ENCODE measurements at places on chromosomes 16 and 17.

DNA sequence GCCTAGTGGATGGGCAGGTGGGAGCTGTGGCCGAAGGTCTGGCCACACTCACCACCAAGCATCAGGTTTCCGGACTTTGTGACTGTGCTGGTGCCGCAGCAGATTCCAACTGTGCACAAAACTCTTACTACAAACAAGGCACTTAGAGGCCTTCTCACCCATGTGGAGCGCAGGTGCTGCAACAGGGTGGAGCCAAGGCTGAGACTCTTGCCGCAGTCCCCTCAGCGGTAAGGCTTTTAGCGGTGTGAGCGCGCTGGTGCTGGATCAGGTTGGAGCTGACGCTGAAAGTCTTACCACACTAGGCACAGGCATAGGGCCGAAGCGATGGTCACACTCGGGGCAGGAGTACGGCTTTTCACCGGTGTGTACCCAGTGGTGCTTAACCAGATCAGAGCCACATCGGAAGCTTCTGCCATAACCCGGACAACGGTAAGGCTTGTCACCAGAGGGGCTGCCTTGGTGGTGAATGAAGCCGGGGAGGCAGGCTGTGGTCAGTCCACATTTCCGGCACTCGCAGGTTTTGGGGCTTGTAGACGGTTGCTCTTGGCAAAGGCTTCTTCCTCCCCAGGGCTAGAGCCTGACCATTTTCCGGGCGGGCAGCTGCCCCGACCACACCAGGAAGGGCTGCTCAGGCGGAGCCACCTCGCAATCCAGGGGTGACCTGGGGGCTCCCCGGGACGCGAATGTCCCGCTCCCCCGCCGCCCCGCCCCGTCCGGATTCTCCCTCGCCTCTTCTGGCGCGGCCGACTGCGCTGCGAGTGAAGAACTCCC lies 1.0 kb upstream of the ARMC5 start:
- DNase-seq, result peak; percentile 95

GRCh38 chr16:77009453-77009852 lies 181.5 kb upstream of the MON1B start:
- DNase-seq, result no peak

DNA sequence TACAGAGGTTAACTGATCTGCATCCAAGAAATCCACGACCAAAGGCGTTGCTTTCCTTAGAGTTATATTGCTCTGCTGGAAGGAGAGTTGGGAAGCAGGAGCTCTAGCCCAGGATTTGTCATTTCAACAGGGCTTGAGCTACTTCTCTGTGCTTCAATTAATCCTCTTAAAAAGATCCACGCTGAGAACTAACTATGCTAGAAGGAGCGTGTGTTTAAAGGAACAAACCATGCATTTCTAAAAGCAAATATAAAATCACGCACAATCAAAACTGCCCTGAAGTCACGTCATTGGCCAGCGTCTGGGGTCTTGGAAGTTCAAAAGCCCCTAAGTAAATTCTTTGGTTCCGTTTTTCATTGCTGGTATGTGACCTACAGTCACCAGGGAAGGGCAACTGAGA lies 1.1 kb downstream of the ARL6IP1 start:
- peak; percentile 25 for DNase-seq

DNA sequence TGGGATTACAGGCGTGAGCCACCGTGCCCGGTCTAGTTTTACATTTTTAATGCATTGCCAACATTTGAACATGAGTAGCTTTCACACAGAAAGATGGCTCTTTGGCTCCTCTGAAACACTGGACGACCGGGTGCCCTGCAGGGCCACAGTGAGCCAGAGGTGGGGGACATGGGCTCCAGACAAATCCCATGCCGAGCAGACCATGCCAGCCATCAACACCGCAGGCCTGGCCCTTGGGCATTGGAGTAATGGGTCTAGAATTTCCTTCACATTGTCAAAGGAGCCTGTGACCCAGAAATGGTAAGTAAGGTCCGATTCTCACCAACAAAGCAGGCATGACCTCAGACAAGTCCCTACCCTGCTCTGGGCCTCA lies 21.4 kb upstream of the MPRIP start:
- no peak for DNase-seq

GRCh38 chr16:3062553-3062952 lies 2.9 kb upstream of the IL32 start:
- no peak for DNase-seq

DNA sequence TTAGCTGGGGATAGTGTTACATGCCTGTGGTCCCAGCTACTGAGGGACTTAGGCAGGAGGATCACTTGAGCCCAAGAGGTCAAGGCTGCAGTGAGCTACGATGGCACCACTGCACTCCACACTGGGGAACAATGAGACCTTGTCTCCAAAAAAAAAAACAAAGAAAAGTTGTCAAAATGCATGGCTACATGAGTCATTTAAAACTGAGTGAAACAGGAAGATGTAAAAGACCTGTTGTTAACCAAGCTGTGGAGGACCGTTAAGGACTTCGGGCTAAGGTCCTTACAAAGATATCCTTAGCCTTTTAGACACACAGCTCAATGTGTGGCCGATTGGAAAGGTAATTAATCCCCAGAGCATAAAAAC lies 25.1 kb downstream of the ZP2 start:
- DNase-seq, result no peak

GRCh38 chr16:68776821-68777485 lies 39.9 kb downstream of the CDH1 start:
- DNase-seq, result no peak

- DNase-seq, result peak; percentile 41
Measured at GRCh38 chr17:33511670-33512069, 218.6 kb upstream of the ASIC2 start.

DNA sequence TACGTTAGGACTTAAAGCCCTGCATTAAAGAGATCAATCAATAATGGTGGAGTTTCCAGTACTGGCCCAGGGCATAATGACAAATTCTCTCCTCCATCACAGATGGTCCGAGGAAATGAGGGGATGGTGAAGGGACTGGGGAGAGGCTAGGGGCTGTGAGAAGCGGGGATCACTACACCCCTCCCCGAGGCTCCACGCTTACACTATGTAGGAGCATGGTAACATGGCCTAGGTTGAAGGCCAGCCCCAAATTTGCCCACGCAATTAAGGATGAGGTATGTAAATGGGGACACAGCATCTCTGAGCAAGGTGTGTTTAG lies 8.0 kb upstream of the AKTIP start:
- DNase-seq, result no peak

DNA sequence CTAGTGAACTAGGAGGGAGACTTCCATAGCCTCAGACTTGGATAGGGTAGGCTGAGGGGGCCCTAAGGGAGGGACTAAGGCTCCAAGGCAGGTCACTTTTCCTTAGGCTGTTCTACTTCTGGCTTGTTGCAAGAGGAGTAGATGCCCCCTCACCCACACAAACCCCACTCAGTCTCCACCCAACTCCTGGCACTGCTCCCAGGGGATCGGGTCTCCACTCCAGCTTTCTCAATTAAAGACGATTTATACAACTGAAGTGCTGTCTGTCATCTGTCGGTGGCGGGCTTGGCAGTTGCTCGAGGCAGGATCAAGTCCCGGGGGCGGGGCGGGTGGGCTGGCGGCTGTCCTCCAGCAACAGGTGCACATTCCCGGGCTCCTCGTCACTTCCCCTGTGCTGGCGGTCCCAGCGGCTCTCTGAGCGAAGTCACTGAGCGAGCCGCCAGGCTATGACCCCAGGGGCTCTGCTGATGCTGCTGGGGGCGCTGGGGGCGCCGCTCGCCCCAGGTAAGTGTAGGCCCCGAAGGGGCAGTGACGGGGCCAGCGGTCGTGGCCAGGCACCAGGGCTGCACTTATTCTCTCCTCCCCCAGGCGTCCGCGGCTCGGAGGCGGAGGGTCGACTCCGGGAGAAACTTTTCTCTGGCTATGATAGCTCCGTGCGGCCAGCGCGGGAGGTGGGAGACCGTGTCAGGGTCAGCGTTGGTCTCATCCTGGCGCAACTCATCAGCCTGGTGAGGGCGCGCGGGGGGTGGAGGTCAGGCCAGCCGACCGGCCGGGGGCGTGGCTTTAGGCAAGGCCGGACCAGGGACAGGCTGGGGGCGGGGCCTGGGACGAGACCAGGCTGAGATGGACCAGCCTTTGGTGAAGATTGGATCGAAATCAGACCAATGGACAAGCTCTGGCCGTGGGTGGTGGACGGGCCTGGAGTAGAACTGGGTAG lies at the start of gene CHRNB1:
CHRNB1 (plus strand) TSS at position 380 of the 937 bp plus-strand sequence; CDS start at position 447, 67 bp downstream.
- DNase-seq, result no peak

- DNase-seq, result peak; percentile 19
Measured at GRCh38 chr16:84465154-84465553, 39.3 kb downstream of the MEAK7 start.

GRCh38 chr17:48574505-48575065 lies 3.6 kb downstream of the HOXB4 start:
- no peak for DNase-seq

DNA sequence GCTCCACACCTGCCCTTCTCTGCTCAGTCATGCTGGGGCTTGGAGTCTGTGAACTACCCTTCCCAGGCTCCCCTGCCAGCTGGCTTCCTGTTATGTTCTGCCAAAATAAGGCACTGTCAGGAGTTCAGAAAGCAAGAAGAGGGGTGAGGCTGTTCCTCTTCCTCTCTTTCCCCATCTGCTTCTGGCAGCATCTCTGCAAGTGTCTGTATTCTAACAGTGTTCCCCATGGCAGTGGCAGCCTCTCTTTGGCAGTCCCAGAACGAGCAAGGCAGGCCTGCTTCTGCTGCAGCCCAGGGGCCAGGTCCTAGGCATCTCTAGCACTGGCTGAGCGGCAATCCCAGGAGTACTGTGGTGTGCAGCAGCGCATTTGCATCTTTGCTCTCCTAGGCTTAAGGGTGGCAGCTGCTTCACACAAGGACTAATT lies 219.1 kb downstream of the STX8 start:
- DNase-seq, result no peak

GRCh38 chr16:31464348-31464769 lies 5.1 kb downstream of the ARMC5 start:
- no peak for DNase-seq

DNA sequence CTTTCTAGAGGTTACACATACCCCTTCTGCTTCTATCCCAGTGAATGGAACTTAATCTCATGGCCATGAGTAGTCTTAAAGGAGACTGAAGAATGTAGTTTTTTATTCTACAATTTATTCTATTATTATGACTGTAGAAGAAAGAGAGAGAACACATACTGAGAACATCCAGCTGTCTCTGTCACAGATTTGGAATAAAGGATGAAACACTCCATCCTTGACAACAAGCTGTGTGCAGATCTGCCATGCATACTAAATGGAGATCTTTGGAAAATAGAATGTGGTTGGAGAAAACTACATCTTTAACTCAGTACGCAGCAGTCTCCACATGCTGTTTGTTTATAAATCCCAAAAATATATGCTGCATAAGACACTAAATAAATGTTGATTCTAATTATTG lies 54.1 kb upstream of the NUDT7 start:
- no peak for DNase-seq

DNA sequence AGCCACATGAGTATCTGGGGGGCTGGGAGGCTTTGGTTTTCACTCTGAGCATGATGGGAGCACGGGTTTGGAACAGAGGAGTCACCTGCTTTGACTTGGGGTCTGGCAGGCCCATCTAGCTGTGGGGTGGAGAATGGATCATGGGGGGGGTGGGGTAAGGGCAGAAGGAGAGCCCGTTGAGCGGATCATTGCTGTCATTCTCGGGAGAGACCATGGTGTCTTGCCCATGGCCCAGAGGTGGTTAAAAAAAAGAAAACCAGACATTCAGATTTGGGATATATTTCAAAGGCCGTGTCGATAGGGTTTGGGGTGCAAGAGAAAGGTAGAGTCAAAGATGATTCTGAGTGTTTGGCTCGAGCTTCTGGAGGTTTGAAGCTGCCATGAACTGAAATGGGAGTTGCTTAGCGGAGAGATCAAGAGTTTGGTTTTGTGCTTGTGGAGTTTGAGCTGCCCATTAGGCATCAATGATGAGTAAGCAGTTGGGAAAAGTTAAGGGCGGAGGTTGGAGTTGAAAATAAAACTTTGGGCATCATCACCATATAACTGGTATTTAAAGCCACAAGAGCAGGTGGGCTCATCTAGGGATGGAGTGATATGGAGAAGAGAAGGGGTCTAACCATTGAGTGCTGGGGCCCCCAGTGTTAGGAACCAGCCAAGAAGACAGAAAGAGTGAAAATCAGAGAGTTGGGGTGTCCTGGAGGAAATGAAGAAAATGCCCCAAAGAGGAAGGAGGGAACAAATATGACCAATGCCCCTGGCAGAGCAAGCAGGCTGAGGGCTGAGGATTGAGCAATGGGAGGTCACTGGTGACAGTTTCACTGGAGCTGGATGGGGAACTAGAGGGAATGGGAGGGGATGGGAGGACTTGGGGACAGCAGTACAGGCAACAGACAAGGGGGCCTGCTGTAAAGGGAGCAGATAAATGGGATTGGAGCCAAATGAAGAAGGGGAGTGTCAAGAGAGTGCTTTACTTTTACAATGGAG lies 1.9 kb downstream of the NOD2 start:
- peak; percentile 84 for DNase-seq

DNA sequence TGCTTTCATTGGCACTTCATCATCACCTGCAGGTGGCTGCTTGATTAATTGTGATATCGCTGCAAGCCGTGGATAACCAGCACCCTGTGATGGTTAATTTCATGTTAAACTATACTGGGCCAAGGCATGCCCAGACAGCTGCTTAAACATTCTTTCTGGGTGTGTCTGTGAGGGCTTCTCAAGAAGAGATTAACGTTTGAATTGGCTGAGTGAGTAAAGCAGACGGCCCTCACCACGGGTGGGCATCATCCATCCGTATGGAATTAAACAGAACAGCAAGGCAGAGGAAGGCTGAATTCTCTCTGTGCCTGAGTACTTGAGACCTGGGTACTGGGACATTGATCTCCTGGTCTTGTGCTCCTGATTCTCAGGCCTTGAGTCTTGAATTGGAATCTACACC lies 7.1 kb upstream of the ZNF213 start:
- no peak for DNase-seq

DNA sequence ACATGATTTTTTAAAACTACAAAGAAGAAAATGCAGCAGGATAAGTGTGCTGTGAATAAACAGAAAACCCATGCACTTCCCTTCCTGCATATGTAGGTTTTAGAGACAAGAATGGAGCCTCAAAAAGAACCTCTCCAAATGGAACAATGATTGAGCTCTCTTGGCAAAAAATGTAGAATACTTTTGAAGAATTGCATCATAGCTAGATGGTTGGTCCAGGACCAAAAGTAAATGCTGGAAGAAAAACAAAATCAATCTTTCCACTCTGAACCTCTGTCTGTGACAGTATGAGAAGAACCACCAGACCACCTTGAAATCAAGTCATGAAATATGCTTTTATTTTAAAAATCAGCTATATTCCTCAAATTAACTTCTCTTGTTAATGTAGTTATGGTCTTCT lies 17.5 kb downstream of the HELZ start:
- DNase-seq, result no peak

- no peak for DNase-seq
Measured at GRCh38 chr17:18250259-18250658, 8.3 kb downstream of the FLII start.

DNA sequence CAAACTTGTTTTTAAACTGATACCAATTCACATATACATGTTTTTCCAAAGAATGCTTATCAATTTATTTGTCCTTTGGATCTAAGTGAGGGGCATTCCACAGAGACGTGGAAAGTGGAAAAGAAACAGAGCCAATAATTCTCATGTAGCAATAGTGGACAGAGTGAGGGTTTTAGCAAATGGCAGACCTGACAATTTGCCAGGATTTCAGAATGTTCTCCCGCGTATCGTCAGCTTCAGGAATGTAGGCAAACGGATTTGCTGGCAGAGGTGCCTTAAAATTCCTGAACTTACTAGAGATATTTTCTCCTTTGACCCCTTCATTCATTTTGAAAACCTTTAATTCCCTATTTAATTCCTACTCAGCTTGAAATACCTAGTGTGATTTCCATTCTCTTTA lies 193.4 kb upstream of the CPHXL start:
- no peak for DNase-seq
